NCI-H1436 treated with DMSO at 0.1 percent for 48 hours (cell line): ENCODE measurements at places on chromosomes 16 and 17.

- DNase-seq = no peak
These were observed 153.4 kb upstream of the SDK2 start for GRCh38 chr17:73797594-73798110.

- DNase-seq = no peak
These were observed 18.4 kb upstream of the PDK2 start for GRCh38 chr17:50076591-50077235.

DNA sequence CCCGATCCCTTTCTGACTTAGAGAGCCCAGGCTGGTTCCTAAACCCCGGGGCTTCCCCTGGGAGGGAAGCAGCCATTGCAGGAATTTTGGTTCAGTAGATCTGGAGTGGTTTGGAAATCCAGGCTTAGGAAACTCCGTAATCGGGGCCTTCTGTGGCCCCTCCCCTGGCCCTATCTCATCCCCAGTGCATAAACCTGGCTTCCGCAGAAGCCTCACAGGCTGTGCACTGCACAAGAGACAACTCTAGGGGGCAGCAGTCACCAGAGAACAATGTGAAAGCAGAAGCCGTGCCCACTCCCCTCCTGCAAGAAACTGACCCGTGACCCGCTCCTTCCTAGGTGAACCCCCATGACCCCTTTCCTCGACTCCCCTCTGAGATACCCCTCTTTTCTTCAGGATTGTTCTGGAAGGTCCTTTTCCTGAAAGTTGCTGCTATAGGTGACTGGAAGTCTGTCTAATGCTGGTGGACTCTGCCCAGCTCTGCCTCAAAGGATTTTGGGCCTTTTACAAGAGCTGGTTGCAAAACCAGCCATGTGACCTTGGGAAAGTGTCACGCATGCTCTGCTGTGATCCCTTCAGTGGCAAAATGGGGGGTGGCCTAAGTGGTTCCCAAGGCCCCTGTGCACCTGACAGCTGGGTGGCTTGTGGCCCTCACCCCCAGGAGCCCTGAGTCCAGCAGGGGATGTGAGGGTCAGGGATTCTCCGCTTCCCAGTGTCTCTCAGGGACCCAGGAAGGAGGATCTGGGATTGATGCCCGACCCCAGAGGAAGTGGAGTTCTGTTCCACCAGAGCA lies 14.4 kb downstream of the GUCY2D start:
- peak; percentile 39 for DNase-seq

DNA sequence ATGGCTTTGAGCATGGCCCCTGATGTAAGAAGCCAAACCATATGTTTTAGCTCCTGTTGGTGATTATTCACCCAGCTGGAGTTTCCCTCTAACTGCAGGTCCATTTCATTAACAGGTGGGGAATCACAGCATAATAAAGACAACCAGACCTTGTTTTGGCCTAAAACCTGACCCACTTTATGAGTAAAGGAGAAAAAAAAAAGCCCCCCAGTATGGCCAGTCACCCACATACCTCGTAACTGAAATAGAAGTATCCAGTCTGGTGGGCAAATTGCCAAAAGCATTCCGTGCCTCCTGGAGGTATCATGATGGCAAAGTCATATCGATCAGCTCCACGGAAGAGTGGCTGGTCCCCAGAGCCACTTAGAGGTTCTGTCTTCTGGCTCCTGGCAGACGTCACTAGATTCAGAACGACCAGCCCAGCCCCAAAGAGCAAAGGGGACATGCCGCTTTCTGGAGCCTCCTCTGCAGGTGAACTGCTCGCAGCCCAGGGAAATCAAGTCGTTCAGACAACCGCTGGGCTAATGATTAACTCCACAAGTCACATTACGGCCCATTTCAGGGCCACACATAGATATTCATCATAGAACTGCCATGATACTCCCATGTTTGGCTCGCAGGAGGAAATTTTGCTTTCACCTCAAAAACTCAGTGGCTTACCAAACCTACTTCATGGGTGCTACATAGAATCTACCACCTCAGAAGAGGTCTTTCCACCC lies at the start of gene TMED6:
TSS of gene TMED6 (minus strand) at position 478 of the 719 bp plus-strand sequence. CDS start at position 445, 33 bp downstream.
- no peak for DNase-seq

- no peak for DNase-seq
These were observed 528 bp downstream of the PRSS27 start for GRCh38 chr16:2719328-2720063.

GRCh38 chr16:50065624-50066481 lies at the start of gene HEATR3:
Gene HEATR3 (plus strand): TSS chr16:50065970. CDS start chr16:50066132, 162 bp downstream.
- peak; percentile 59 for DNase-seq

- no peak for DNase-seq
These were observed 29.5 kb downstream of the DRC3 start for GRCh38 chr17:18002171-18002570.

GRCh38 chr17:45648642-45649041 lies 135.5 kb upstream of the CRHR1 start:
- DNase-seq = no peak

DNA sequence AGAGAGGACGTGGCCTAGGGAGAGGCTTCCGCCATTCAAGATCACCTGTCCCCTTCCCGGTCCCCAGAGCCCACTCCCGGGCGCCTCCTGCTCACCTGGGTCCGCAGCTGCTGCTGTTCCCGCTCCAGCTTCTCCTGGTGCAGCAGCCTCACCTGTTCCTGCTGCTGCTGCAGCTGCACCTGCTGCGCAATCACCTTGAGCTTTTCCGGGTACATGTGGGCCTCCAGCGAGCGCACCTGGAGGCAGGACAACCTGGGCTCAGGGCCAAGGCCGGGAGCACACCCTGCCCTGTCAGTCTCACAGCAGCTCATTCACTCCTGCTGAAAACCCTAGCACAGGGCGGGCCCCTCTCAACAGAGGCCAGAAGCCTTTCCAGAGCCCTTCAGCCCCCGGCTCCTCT lies 12.5 kb downstream of the TFAP4 start:
- DNase-seq = peak; percentile 62

DNA sequence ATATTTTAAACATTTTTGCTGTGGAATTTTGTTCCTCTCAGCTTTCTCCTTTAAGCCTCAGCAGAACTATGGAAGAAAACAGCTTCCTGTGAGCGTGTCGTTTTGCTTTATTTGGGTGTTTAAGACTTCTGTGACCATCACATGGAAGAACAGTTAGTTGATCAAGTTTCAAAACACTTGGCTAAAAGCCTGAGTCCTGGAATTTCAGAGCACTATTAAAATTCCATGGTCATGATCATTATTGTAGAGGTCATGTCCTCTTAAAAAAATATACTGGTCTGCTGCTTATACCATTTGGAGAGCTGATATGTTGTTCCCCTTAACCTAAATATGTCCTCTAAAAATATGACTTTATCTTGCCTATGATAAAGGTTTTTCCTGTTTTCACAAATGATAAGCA lies 12.6 kb upstream of the CDR2 start:
- DNase-seq = no peak

DNA sequence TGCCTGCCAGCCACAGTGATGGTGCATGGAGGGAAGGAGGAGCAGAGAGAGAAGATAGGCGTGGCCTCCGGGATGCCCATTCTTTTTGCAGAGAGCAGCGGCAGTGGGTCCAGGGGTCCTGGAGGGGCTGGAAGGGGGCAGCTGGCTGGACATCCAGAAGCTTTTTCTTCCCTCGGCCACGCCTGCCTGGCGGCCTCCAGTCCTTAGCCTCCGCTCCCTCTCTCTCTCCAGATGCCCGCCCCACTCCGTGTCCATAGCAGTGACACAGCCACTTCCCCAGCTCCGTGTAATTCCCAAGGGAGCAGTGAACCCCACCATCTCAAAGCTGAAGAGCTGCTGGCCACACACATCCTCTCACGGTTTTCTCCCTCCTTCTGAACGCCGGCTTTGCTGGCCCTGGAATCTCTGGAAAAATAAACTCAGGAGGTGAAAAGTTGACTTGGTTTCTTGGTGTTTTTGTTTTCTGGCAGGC lies 26.3 kb upstream of the CDC42EP4 start:
- DNase-seq = no peak

GRCh38 chr16:68369697-68370580 lies 59.1 kb downstream of the PRMT7 start:
- no peak for DNase-seq

GRCh38 chr16:15636392-15636873 lies 6.5 kb downstream of the MARF1 start:
- DNase-seq = no peak

DNA sequence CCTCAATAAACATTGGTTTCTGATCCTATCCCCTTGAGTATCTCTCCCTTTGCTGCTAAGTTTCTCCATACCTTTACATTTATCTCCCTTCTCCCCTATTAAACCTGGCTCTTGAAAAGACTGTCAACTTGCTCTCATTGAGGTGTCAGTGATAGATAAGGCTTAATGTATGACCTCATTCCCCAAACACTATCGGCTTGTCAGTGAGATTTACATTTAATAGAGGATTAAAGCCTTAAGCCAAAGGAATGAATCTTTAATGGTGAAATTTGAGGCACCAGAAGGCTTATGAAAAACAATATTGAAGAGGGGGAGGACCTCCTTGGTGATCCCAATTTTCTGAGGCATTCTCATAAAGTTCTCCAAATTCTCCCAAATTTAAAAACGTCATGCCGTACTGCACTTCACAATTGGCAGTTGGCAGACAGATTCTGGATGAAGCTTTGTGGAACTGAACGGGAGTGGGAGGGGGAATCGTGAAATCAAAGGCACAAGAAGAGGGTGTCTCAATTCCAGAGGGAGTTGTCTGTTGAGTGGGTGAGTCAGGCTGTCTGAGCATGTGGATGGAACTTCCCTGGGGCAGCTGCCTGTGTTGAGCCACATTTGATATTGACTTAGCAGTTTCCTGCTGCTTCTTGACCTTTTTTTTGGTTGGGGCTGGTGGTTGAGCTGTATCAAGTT lies 478.8 kb downstream of the NPIPA7 start:
- no peak for DNase-seq

DNA sequence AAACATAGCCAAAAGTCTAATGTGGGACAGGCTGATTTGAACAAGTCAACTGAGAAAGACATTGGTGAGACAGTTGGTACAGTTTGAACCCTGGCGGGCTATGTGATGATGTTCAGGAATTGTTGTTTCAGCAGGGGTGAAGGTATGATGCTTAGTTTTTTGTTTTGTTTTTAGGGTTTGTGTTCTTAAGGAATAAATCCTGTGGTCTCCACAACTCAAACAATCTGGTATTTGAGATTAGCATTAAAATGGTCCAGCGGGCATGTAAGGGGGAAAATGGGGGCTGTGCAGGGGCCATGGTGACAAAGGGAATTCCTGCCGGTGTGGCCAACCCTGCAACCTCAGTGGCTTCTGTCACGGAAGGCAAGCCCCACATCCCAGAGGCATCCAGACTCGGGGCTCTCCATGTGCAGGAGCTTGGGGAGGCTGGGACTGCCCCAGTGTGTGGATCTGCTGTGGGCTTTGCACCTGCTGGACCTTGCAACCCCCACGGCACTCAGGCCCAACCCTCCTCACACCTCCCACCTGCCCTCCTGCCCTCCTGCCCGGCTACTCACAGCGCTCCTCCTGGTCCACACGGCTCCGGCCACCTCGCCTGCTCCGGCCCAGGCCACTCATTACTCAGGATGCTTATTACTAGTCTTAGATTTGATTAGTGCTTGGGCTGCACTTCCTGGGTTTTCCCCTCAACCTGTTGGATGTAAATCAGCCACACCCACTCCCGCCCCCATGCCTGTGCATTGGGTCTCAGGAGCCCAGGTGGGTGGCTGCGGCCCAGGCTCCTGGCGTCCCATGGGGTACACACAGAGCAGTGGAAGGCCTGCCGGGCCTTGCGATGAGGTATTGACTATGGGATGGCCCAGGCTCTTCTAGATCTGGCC lies at the start of gene TNFRSF13B:
TSS of gene TNFRSF13B (minus strand) at position 661 of the 881 bp plus-strand sequence. CDS start at position 618, 43 bp downstream.
- DNase-seq = no peak

- DNase-seq = no peak
These were observed 245.9 kb downstream of the FTO start for GRCh38 chr16:53949715-53950410.

GRCh38 chr16:66534376-66534799 lies 15.5 kb downstream of the TK2 start:
- no peak for DNase-seq

GRCh38 chr17:34926661-34927060 lies 34.6 kb downstream of the CCT6B start:
- no peak for DNase-seq

DNA sequence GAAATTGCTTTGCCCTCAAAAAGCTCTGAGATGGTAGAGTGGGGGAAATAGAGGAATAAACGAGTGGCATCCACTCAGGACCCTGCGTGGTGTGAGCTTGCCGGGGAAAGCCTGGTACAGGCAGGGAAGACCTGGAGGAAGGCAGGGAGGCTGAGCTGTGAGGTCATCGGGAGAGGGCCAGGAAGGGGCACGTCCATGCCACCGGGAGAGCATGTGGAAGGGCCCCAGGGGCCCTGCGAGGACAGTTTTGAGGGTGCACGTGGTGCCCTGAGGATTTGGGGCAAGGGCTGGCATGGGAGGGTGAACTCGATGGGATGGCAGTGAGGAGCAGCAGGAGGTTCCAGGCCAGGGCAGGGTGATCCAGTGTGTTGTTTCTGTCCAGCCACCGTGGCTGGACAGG lies 56.3 kb upstream of the CBFA2T3 start:
- DNase-seq = no peak

GRCh38 chr17:2964831-2965230 lies 98.6 kb downstream of the OR1D5 start:
- no peak for DNase-seq

DNA sequence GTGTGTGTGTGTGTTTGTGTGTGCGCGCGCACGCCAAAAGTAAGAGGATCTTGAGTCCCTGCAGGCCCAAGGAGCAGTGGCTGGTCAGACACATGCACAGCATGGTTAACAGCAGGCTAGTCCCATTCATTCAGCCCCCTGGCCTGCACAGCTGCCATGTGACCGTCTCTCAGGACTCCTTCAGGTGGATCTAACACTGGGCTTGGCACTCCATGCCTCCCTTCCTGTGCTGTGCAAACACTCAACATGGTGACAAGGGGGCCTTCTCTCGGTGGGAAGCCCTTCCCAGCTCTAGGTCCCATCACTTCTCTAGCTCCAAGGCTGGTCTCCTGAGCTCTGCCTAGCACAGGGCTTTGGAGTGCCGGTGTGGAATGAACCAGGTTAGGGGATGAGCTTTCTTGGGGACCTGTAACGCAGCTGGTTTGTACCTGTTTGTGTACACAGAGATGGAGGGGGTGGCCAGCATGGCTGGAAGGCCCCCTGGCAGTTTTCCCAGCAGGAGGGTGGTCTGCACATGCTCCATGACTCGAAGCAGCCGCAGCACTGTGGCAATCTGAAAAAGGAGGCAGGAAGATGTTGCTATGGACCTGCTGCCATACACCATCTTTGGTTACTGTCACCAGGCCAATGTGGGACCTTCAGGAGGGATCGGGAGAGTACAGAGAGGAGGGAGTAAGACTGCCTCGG lies 69.4 kb upstream of the GCSH start:
- DNase-seq = no peak
